ENCODE measurements at places on chromosomes 16 and 17. TPM values are rescaled to one million over a fixed set of nuclear protein-coding genes. Genes with fewer than 3 reads are reported as not detected.

The SLC13A5 gene
- total RNA-seq, result not detected

The SLC4A1 gene
- total RNA-seq, result not detected

The NPIPB6 gene
- total RNA-seq, result 5.0 TPM

The CD7 gene
- not detected for total RNA-seq

The LHX1 gene
- total RNA-seq, result not detected

The OR3A3 gene
- not detected for total RNA-seq

The LRRC36 gene
- 2.4 TPM for total RNA-seq

The ZNF19 gene
- 2.6 TPM for total RNA-seq

The CDH15 gene
- not detected for total RNA-seq

The FBXO39 gene
- total RNA-seq, result 0.20 TPM

The ABCC3 gene
- 2.1 TPM for total RNA-seq

The ADAD2 gene
- not detected for total RNA-seq

The AFMID gene
- total RNA-seq, result 46.3 TPM

The NGFR gene
- not detected for total RNA-seq

The KIF1C gene
- total RNA-seq, result 174 TPM

The MIF4GD gene
- 12.3 TPM for total RNA-seq

The VPS9D1 gene
- 15.5 TPM for total RNA-seq

The ABCC12 gene
- total RNA-seq, result not detected

The C17orf100 gene
- 1.6 TPM for total RNA-seq

The HLF gene
- total RNA-seq, result not detected

The CIAO3 gene
- total RNA-seq, result 31.2 TPM

The TMEM238L gene
- not detected for total RNA-seq

The ABCA10 gene
- 1.7 TPM for total RNA-seq

The CCL14 gene
- total RNA-seq, result 9.5 TPM

The KRTAP4-8 gene
- not detected for total RNA-seq

The SPN gene
- total RNA-seq, result not detected

The CPHXL gene
- total RNA-seq, result not detected

The SECTM1 gene
- 0.46 TPM for total RNA-seq

The APOH gene
- total RNA-seq, result not detected

The SPATA32 gene
- not detected for total RNA-seq

The ZNF319 gene
- total RNA-seq, result 9.9 TPM

The RDM1 gene
- total RNA-seq, result not detected

The ACSM5 gene
- total RNA-seq, result not detected

The TMC5 gene
- total RNA-seq, result not detected

The KRT40 gene
- total RNA-seq, result not detected

The IGSF6 gene
- not detected for total RNA-seq

The CCR7 gene
- total RNA-seq, result not detected

The PRSS8 gene
- total RNA-seq, result not detected

The MFSD6L gene
- total RNA-seq, result not detected

The KIF18B gene
- 50.3 TPM for total RNA-seq

The TNFRSF17 gene
- not detected for total RNA-seq

The SLC13A2 gene
- total RNA-seq, result not detected

The KRT25 gene
- total RNA-seq, result not detected

The CHST4 gene
- total RNA-seq, result not detected

The ZNF276 gene
- total RNA-seq, result 42.7 TPM

The CHST6 gene
- total RNA-seq, result 0.60 TPM

The PRRT2 gene
- total RNA-seq, result 3.3 TPM

The PLSCR3 gene
- total RNA-seq, result 59.9 TPM

The HSD17B1 gene
- 1.0 TPM for total RNA-seq

The TEX14 gene
- total RNA-seq, result not detected

The SULT1A4 gene
- total RNA-seq, result 8.8 TPM

The RCVRN gene
- not detected for total RNA-seq

The IRX5 gene
- total RNA-seq, result not detected

The FN3K gene
- 8.3 TPM for total RNA-seq

The SPATA2L gene
- 7.4 TPM for total RNA-seq

The RNU2-1 gene
- total RNA-seq, result 4,679 TPM

The ACE gene
- 207 TPM for total RNA-seq

The SCGB1C2 gene
- not detected for total RNA-seq

The NPTX1 gene
- not detected for total RNA-seq

The TBX6 gene
- 0.60 TPM for total RNA-seq

All from endothelial cell of umbilical vein (primary cell).